ENCODE measurements at places on chromosomes 4 and X. TPM values are rescaled to one million over a fixed set of nuclear protein-coding genes. Genes with fewer than 3 reads are reported as not detected.

GRCh38 chrX:132861076-132861475 is 97.4 kb downstream of the HS6ST2 start:
- DNase-seq, result no peak

Gene TMEM255A
- 1.1 TPM for polyA plus RNA-seq

GRCh38 chr4:81106150-81106549 is 75.6 kb downstream of the BMP3 start:
- no peak for DNase-seq

Gene GPR173
- 24.5 TPM for polyA plus RNA-seq

DNA sequence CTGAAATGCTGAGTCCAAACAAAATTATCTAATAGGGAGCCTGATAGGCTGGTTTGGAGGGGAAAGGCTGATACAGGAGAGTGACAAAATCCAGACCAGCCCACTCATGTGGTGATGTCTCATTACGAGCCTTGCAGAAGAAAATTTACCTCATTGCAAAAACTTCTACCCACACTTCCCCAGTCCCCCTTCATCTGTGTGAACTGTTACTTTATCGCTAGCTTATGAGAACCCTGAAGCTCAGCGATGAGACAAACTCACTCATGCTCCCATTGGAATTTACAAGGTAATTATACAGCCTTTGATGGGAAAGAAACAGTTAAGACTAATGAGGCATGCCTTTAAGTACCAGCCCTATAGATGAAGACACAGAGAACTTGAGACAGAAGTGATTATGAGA is 76.1 kb downstream of the ARHGAP6 start:
- no peak for DNase-seq

GRCh38 chrX:152600853-152601633 is 36.7 kb upstream of the GABRQ start:
- no peak for DNase-seq

Gene BMP3
- polyA plus RNA-seq, result 20.5 TPM

DNA sequence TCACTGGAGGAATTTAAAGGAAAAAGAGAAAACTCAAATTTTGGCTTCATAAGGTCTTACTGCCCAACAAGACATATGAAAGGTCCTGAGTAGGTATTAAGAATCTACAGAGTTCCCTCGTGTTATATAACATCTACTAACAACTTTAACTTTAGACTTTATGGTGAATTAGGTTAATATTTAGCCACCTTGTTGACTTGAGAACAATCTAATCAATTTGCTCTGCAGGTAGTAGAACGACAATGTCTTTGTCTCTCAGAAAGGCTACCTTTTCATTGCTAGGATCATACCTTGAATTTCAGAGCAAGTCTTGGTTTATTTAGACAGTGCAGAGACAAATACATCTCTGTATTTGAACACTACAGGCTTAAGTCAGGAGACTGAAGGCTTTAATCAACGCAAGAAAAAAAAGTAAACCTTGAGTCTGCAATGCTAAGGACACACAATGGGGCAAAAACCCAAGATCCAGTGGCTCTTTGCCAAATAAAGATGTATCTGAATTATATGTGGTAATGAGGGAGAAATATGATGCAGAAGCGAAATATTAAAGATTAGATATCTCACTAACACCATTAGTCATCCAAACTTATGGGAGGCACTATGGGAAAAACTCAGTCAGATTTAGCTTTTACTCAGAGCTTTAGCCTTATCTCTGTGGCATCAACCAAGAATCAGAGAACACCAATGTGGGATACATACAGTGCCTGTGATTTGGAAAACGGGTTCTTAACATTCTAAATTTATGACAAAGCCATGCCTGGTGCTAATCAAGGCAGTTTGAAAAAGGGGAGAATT is 93.6 kb upstream of the FTHL17 start:
- no peak for DNase-seq

Gene GSPT2
- polyA plus RNA-seq, result 24.2 TPM

GRCh38 chr4:171582961-171583581 is 230.1 kb upstream of the GALNTL6 start:
- no peak for DNase-seq

Gene GC
- 13.5 TPM for polyA plus RNA-seq

Gene CT45A8
- not detected for polyA plus RNA-seq

- DNase-seq, result no peak
Measured at GRCh38 chrX:12467321-12467720, 323.9 kb upstream of the PRPS2 start.

GRCh38 chrX:44871114-44871645 is 1.8 kb upstream of the KDM6A start:
- DNase-seq, result no peak

Gene CCNB3
- 1.6 TPM for polyA plus RNA-seq

- DNase-seq, result no peak
Measured at GRCh38 chr4:56640621-56641493, 40.2 kb downstream of the HOPX start.

DNA sequence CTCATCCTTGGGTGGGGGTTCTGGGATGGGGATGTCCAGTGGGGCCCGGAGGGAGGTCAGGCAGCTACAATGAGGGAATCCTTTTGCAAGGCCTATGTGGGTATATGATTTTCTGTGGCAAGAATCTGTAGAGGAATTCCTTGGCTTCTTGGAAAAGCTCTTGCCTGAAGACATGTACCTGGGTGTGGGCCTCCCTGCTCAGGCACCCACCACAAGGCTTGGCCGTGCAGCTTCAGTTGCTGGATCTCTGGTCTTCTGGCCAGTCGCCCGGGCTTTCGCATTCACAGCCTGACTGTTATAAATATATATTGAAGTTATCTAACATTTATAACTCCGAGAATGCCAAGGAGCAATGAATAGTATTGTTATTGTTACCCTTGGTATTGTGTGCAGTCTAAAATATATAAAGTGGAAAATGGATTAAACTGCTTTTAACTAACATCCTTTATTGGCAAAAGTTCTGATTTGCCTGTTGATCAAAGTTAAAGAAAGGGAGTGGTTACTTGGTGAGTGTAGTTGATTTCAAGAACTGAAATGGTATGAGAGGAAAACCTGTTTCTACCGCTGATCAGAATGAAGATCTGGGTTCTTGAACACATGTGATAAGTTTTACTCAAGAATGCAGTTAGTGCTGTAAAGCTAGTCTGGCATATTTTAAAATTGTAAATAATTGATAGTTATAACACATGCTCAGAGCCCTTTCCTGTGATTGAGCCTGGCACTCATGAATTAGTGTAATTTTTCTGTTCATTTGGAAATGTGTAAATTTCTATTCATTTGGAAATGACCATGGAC is 36.0 kb downstream of the PTTG2 start:
- no peak for DNase-seq

Gene ANK2
- 63.4 TPM for polyA plus RNA-seq

Gene FAM184B
- polyA plus RNA-seq, result 0.85 TPM

DNA sequence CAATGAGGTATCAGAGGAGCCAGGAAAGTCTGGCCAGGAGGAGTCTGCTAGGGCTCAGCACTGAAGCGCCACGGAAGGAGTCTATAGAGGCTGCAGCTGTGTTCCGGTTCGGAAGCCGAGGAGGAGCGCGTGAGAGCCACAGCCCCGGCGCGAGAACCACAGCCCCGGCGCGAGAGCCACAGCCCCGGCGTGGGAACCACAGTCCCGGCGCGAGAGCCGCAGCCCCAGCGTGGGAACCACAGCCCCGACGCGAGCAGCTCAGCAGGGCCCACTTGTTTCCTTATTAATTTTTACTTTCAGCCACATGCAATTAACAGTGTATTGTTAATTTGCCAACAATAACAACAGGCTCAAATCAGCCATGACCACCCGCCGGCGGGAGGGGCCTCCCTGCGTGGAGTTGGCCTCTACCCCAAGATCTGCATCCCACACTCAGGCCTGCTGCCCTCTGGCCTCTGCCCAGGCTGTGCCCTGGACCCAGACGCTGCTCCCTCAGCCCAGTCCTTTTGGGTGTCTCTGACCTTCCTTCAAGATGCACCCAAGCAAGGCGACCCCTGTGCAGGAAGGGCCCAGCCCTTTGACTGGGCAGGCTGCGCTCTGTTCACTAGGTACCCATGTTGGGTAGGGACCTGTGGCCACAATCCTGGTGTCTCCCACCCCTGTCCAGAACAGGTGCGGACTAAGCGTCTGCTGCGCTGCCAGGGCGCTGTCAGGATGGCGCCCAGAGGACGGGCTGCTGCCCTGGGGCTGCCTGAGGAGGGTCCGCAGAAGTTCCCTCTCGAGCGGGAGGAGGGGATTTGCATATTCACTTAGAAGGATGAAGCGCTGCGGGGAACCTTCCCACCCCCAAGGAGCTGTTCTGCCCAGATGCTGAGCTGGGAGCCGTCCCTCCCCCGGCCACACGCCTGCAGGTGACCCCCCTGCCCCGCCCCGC is 113.8 kb downstream of the ADRA2C start:
- no peak for DNase-seq

DNA sequence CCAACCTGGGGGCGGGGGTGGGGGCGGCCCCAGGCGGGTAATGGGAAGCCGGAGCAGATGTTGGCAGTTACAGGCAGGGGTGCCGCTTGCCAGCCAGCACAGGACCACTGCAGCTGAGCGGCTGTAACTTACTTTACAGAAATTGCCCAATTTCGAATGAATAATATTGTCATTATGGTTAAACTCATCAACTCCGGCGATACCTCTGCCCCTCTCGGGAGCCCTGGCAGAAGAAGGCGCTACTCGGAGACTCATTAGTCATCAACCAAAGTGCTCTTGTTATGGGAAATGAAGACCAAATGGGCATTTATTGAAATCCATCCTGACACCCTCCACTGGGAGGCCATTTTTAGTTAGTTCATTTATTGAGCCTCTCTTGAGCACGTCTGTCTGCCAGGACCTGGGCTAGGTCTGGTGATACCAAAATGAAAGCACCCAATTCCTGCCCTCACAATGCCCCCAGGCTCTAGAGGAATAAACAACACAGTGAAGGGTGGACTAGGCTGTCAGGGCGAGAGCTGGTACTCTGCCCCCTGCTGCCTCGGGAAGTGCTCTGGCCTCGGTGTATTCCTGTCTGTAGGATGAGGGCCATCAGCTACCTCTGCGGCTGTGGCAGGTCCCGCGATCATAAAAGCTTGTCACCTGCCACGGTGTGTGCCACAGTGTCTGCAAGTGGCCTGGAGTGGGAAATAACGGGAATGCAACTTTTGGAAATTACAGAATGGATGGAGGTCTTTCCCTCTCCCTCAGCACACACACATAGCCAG is 159.1 kb upstream of the PSAPL1 start:
- no peak for DNase-seq

DNA sequence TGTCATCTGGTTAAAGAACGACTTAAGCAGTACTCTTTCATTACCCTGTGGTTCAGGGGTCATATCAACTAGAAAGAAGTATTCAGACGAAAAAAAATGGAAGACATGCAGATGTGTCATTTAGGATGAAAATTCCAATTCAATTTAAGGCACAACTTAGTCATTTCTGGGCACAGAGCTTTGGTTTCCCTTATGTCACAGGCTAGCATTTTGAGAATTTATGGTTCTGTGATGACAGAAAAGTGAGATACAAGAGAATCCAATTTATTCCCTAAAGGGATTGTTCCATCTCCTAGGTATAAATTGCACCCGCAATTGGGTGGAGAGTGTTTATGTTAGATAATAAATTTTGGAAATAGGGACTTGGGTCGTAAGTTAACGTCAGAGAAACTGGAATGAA is 306.6 kb downstream of the STK32B start:
- no peak for DNase-seq

Gene DUSP9
- polyA plus RNA-seq, result 2.7 TPM
